HCT116 (cell line): ENCODE measurements at places on chromosomes 2 and 18. TPM values are rescaled to one million over a fixed set of nuclear protein-coding genes. Genes with fewer than 3 reads are reported as not detected.

DNA sequence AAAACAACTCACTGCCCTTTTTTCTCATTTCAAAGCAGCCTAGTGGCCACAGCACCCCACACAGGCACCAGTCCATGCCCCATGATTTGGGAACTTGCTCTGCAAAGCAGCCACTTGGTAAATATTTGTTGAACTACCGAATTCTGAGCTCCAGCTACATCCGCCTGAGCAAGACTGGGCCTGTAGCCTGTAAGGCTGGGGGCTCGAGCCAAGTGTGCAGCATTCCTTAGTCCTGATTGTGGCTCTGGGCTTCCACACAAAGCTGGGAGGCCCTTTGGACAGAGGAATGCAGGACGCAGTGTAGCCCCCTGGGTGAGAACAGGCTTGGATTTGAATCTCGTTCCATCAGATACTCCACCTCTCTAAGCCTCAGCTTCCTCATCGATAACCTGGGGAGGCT is 88.4 kb downstream of the ACTR2 start:
- no peak overlapping the region for H3K4me3 ChIP-seq
- no peak overlapping the region for H3K27ac ChIP-seq
- H3K36me3 ChIP-seq: peaks cover 27% of the 10 kb centered on the region

GRCh38 chr2:103960951-103961350 is 893.0 kb upstream of the POU3F3 start:
- no peak overlapping the region for H3K4me3 ChIP-seq
- no peaks in the 10 kb centered on the region for H3K36me3 ChIP-seq
- no peaks in the 10 kb centered on the region for H3K4me1 ChIP-seq
- no peaks in the 10 kb centered on the region for H3K27me3 ChIP-seq

- H3K27ac ChIP-seq: no peak overlapping the region
- H3K4me3 ChIP-seq: no peak overlapping the region
- no peaks in the 10 kb centered on the region for H3K36me3 ChIP-seq
- no peak for DNase-seq
Observed at GRCh38 chr2:54107903-54108615, 7.4 kb upstream of the ACYP2 start.

DNA sequence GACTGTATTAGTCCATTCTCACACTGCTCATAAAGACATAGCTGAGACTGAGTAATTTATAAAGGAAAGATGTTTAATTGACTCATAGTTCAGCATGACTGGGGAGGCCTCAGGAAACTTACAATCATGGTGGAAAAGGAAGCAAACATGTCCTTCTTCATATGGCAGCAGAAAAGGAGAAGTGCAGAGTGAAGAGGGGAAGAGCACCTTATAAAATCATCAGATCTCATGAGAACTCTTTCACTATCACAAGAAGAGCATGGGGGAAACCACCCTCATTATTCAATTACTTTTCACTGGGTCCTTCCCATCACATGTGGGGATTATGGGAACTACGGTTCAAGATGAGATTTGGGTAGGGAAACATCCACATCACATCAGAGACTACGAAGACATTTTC is 43.0 kb upstream of the CAVIN2 start:
- DNase-seq: no peak
- no peak overlapping the region for H3K4me3 ChIP-seq
- H3K4me1 ChIP-seq: peaks cover 20% of the 10 kb centered on the region

DNA sequence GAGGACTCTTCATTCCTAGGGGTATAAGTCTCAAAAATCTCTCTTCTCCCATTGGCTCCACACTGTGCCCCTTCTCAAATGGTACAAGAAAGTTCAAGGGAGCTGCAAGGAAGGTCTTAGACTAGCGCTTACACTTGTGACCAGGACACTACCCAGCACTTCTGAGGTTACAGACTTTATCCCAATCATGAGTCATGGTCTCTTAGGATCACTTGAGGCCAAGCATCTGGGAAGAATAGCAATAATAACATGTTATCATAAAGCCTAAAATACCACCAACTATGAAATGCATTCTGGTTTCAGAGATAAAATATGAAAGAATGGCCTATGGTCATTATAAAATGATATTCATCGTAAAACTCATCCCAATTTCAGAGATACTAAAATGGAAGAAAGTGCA is 309.9 kb upstream of the PKDCC start:
- H3K4me1 ChIP-seq: no peaks in the 10 kb centered on the region
- H3K36me3 ChIP-seq: no peaks in the 10 kb centered on the region
- no peak overlapping the region for H3K27ac ChIP-seq

GRCh38 chr2:107927034-107927534 is 59.2 kb upstream of the SLC5A7 start:
- H3K4me1 ChIP-seq: no peaks in the 10 kb centered on the region
- H3K27ac ChIP-seq: no peak overlapping the region
- no peak overlapping the region for H3K4me3 ChIP-seq
- no peak for DNase-seq

- DNase-seq: no peak
- H3K27ac ChIP-seq: no peak overlapping the region
- peaks cover 31% of the 10 kb centered on the region for H3K4me1 ChIP-seq
- no peaks in the 10 kb centered on the region for H3K27me3 ChIP-seq
- no peak overlapping the region for H3K4me3 ChIP-seq
Observed at GRCh38 chr18:31105733-31106132, 3.5 kb upstream of the DSC2 start.

- no peak overlapping the region for H3K27ac ChIP-seq
- no peaks in the 10 kb centered on the region for H3K36me3 ChIP-seq
- no peak overlapping the region for H3K4me3 ChIP-seq
- H3K27me3 ChIP-seq: peaks cover 33% of the 10 kb centered on the region; the same call in 1 of the 2 replicates
Observed at GRCh38 chr2:163475815-163476214, 260.0 kb downstream of the FIGN start.

GRCh38 chr2:61014763-61015162 is 2.8 kb upstream of the PEX13 start:
- peaks cover 44% of the 10 kb centered on the region for H3K4me1 ChIP-seq
- no peaks in the 10 kb centered on the region for H3K27me3 ChIP-seq

DNA sequence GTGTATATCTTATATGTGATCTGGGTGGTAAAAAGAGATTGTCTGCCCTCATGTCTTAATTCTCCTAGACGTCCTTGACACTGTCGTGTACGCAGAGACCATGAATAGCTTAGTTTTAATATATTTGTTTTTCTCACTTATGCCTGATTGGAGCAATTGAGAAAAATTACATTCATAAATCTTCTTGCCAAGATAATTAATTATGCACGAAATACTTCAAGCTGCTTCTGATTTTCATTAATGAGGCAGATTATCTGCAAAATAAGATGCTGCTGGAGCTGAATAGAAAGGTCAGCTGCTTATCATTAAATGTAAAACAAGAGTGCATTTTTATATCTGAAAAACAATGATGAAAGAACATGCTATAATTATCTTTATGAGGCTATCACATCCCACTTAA is 95.9 kb downstream of the CCDC141 start:
- no peaks in the 10 kb centered on the region for H3K36me3 ChIP-seq
- H3K4me3 ChIP-seq: no peak overlapping the region
- no peak overlapping the region for H3K27ac ChIP-seq
- H3K4me1 ChIP-seq: no peaks in the 10 kb centered on the region
- no peak for DNase-seq

DNA sequence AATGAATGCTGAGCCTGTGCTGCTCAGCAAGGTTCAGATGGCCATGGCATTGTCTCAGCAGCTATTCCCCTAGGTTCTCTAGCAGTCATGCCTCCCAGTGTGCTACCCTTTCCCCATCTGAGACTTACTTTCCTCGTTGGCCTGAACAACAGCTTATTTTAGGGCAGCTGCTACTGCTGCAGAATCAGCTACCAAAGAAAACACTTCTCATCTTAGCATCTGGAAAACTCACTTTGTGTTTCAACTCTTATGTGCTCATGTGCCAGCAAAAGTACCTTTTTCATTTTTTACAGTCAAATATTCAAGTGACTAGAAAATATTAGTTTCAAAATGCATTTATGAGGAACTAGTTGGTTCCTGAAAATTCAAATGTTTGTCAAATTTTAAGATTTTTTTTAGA is 60.4 kb upstream of the ZNF397 start:
- H3K27ac ChIP-seq: no peak overlapping the region
- H3K4me3 ChIP-seq: no peak overlapping the region
- no peaks in the 10 kb centered on the region for H3K27me3 ChIP-seq

DNA sequence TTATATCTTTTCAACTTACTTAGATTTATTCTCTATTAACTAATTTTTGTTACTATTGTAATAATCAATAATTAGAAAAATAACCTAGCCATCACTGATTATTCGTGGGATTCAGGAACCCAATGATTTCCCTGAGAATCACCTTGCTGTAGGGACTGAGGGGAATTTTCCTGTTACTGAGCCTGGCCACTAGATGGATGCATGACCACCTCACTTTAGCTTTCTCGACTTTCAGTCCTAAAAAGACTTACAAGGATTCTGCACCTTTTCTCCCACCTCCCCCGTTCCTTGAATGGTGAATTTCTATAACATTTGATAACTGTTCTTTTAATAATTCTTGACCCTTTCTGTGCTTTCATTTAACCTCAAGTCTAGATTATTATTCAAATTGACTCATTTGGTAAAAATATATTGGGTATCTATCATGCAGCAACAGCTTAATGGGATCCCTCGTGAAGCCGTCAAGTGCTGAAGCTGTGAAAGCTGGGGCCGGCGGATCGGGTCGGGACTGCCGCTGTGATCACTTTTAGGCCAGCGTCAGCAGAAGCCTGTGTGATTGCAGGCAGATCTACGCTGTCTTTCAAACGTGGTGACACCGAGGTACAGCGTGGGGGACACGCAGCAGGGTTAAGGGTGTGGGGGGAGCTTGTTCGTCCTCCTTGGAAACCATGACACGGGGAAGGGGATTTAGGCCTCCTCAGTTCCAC is 38.8 kb upstream of the TMEM18 start:
- peak; percentile 7 for DNase-seq
- H3K27me3 ChIP-seq: peaks cover 19% of the 10 kb centered on the region
- H3K36me3 ChIP-seq: no peaks in the 10 kb centered on the region
- H3K27ac ChIP-seq: no peak overlapping the region
- H3K4me1 ChIP-seq: no peaks in the 10 kb centered on the region

GRCh38 chr2:119983108-119983507 is 29.8 kb upstream of the EPB41L5 start:
- H3K27ac ChIP-seq: no peak overlapping the region
- no peaks in the 10 kb centered on the region for H3K36me3 ChIP-seq
- no peak for DNase-seq
- H3K27me3 ChIP-seq: no peaks in the 10 kb centered on the region
- no peaks in the 10 kb centered on the region for H3K4me1 ChIP-seq

GRCh38 chr2:51071191-51071590 is 39.3 kb upstream of the NRXN1 start:
- no peaks in the 10 kb centered on the region for H3K27me3 ChIP-seq
- H3K36me3 ChIP-seq: no peaks in the 10 kb centered on the region
- DNase-seq: no peak
- no peak overlapping the region for H3K27ac ChIP-seq

- H3K4me3 ChIP-seq: no peak overlapping the region
- no peaks in the 10 kb centered on the region for H3K36me3 ChIP-seq
- no peak for DNase-seq
- H3K27me3 ChIP-seq: no peaks in the 10 kb centered on the region
- no peaks in the 10 kb centered on the region for H3K4me1 ChIP-seq
- no peak overlapping the region for H3K27ac ChIP-seq
Observed at GRCh38 chr2:148987286-148987685, 51.2 kb upstream of the LYPD6B start.

Gene METTL4
- total RNA-seq: 15.5 TPM

Gene ABCG8
- total RNA-seq: 0.05 TPM

Gene TTC21B
- total RNA-seq: 12.2 TPM

Gene ADGRF3
- not detected for total RNA-seq

Gene TUBA3E
- total RNA-seq: not detected

Gene OTOS
- not detected for total RNA-seq
